ENCODE measurements at places on chromosomes 5 and 9.

DNA sequence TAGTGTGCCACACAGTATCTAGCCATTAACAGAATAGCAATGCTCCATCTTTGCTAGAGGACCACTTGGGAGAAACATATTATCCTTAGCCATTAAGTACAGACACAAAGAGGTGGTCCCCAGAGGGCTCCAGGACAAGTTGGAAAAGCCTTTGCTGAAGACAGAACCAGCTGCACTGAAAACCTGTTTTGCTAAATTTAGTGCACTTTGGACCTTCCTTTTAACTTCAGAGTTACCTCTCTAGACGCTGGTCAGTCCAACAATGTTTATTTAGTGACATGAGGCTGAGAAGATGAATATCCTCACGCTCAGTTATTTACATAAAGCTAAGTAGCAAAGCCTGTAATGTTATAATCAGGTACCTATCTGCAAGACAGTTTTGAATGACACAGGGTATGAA, 265.0 kb upstream of the ZNF608 start:
- DNase-seq = no peak

GRCh38 chr5:18113721-18114120, 479.5 kb downstream of the TAF11L14 start:
- no peak for DNase-seq

- no peak for DNase-seq
Measured at GRCh38 chr9:117739624-117740347, 35.6 kb downstream of the TLR4 start.

GRCh38 chr5:162995568-162995967, 441.8 kb upstream of the CCNG1 start:
- DNase-seq = no peak

GRCh38 chr5:139124774-139125520, 73.2 kb downstream of the SIL1 start:
- DNase-seq = no peak

DNA sequence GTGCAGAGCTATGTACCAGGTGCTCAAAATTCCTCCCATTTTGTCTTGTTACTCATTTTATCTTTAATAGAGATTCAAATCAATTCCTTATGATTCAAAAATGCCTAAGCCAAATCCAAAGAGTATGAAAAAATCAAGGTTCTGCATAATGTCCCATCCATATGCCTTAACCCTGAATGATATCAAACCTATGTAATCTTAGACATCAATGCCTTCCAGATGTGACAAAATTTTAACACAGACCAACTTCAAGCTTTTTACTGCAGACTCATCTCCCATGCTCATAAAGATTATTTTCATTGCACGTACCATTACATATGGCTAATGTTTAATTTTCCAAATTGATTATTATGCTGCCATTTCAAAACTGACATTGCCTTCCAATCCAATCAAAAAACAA, 122.4 kb downstream of the NFIB start:
- no peak for DNase-seq

- no peak for DNase-seq
Measured at GRCh38 chr5:138351056-138351455, 1.4 kb upstream of the KDM3B start.

DNA sequence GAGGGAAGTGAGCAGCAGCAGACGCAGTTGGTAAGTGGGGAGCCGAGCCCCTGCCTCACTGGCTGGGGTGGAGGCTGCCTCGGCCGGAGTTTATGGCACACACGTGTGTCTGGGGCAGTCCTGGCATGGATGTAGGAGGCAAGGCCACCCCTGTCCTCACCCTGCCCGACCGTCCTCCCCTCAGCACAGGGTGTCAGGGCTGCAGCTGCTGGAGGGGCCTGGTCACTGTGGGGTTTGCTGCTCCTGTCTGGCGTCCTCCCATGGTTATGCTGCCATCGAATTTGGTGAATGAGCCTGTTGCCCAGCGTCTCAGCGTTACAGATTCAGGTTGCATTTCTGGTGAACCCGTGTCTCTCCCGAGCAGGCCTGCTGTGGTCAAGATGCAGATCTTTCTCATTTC, 32.4 kb downstream of the CEP72 start:
- no peak for DNase-seq

DNA sequence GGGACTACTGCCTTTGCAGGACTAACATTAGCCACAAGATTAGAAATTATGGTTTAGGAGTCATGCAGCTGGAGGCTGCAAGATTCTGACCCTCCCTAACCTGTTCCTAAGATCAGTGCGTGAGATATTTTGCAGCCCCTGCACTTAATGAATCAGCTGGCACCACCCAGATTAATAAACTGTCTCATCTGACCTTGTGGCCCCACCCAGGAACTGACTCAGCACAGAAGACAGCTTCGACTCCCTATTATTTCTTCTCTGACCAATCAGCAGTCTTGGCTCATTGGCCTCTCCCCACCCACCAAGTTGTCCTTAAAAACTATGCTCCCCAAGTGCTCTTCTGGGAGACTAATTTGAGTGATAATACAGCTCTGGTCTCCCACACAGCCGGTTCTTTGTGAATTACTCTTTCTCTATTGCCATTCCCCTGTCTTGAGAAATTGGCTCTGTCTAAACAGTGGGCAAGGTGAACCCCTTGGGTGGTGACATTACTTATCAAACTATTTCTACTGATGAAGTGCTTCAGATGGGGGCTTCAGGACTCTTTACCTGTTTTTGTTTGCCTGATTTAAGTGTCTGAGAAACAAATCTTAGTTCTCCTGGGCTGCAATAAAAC, 17.0 kb downstream of the CTSL start:
- no peak for DNase-seq

- DNase-seq = no peak
Measured at GRCh38 chr9:26539867-26540493, 352.6 kb downstream of the CAAP1 start.

DNA sequence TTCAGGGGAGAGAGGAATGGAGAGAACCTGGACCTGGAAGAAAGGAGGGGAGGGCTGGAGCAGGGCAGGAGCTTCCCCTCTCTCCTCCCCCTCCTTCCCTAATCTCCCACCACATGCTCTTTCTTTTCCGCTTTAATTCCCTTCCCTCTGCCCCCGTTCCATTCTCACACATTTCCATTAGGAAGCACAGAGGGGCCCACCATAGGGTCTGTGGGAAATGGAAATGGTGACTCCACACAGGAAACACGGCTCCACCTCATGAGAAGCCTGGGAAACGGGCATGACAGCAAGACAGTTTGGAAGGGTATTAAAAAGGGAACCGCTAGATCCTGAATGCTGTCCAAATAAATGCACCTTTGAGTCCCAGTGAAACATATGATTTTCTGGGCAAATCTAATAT, 64.9 kb upstream of the ENTREP1 start:
- no peak for DNase-seq

DNA sequence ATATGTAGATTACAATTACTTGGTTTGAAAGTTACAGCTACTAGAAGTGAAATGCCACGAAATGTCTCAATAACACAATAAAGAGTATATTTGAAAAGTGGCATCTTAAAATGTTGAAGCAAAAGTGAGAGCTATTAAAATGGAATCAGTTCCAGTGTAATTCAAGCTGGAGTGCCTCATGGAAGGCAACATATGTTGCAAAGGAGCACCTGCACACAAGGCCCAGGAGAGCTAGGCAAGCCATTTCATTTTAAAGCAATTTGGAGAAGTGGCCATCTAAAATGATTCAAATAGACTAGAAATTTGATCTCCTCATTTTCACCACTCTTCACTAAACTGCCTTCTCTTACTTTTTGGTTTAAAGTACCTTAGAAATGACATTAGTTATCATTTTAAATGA, 167.8 kb downstream of the GABRB2 start:
- no peak for DNase-seq

DNA sequence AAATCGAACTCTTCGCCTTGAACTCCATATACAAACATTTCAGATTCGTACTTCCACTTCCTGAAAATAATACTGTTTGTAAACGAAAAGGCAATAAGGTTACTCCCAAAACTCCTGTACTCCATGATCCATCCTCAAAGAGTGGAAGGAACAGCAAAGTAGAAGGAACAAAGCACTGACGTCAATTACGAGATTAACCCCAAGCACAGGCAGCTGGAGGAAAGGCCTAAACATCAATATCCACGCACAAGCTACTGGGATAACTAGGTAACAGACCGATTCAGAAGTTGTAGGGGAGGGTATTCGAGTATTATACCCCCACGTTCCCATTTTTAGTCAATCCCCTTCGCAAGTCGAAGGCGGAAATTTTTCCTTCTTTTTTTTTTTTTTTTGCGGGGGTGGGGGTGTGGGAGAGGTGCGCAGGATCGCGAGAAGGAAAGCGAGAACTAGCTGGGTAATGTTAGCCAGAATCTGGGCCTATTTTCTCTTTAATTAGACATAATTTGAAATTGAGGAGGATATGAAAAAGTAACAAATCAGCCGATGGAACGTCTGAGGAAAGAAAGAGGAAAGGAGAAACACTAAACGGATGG, 909 bp downstream of the AFF4 start:
- DNase-seq = no peak

GRCh38 chr9:90432951-90433350, 209.7 kb downstream of the DIRAS2 start:
- no peak for DNase-seq

- no peak for DNase-seq
Measured at GRCh38 chr9:98329281-98329680, 73.8 kb upstream of the TBC1D2 start.

DNA sequence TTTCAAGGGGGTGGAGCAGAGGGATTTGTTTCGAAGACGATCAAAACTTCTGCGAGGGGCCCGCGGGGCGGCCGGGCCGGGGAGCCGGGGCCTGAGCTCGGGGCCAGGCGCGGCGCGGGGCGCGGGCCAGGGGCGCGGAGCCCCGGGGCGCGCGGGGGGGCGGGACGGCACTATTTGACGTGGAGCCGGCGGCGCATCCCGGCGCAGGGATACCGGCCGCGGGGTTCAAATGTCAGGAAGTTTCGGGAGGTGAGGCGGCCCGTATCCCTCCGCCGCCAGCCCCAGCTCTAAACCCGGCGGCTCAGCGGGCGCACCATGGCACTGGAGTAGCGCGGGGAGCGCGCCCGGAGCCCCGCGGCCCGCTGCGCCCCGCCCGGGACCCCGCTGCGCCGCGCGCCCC, at the start of gene LMX1B:
Gene LMX1B (plus strand): TSS at position 278 of the 400 bp plus-strand sequence. CDS start 522 bp downstream, outside the sequence.
- DNase-seq = no peak

- no peak for DNase-seq
Measured at GRCh38 chr5:126852091-126852571, 75.2 kb downstream of the LMNB1 start.

- DNase-seq = no peak
Measured at GRCh38 chr9:126490214-126490631, 123.5 kb upstream of the LMX1B start.

DNA sequence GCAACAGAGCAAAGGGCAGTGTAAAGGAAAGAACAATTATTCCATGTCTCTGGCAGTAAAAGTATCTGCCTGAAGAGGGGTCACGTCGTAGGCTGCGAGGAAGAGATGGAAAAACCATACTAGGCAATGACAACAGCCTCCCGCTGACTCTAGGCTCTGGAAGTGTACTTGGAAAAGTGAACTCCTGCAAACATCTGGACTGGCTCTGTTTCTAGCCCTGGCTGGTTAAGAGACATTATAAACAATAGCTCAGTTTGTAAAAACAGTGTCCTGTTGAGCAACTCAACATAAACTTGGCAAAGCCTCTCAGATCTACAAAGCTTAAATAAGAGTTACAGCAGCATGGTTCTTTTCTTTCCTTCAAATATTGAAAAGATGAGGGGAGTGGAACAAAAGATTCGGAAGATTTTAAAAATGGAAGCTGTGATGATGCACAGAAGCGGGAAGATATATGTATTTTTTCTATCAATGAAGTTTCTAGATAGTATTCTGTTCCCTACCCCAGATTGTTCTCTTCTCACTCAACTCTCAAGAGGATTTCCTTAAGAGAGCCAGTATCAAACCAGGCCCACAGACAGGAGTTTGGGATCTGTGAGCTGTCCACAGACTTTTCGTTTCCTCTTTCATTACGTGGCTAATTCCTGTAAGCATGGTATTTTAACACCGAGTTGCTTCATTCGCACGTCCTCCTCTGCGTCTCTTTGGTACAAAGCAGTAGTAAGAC, 79.4 kb downstream of the SPTLC1 start:
- DNase-seq = no peak

DNA sequence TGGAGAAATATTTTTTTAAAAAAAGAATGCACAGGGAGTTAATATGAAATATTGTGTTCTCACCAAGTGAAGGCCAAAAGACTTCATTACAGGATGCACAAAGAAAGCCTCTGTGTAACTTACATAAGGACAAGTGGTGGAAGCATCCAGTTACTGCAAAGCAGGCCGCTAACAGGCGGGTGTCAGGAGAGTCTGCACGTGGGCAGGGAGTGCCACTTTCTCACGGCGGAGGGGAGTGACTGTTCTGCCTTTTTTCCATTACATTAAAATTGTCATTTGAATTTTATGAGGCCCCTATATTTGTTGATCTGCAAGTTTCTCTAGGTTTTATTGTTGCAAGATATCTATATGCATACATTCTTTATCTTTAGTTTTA, 28.1 kb upstream of the SPATA31E1 start:
- DNase-seq = no peak

DNA sequence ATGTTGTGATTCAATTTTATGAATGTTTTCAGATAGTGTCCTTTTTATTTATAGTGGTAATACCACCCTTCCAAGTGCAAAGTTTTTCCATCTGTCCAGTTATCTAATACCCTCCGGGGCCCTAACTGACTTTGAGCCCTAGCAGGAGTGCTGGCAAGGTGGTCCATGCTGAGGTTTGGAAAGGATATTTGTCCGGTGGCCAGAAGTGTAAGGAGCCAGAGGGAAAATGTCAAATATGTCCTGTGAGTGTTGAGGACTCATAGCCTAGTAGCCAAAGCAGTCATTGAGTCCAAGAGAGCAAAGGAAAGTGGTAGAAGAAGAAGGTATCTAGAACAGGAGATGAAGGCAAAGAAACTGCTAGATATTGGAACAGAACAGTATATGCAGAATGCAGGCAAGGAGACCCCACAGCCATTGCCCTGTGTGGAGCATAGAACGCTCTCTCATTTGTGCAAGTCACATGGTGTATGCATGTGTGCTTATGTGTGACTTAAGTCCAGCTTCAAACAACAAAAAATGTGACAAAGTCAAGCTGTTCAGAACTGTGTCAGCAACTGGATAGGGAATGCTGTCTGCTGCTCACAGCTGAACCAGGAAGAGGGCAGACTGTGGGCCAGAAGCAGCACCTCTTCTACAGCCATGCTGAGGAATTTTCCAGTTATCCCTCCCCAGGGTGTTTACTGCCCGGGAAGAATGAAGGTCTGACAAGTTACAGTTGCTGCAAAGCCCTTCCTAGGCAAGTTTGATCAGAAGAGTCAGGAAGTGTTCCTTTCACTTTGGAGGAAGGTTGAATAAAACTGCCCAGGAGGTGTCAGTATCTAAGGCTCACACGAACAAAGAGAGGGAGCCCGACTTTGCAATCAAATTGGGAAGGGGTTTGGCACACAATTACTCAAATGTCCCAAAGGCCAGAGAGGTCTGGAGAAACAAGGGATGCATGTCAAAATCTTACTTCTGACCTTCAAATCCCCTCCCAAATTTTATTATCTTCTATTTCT, 463.3 kb upstream of the DMAC1 start:
- no peak for DNase-seq

- DNase-seq = no peak
Measured at GRCh38 chr9:98406469-98406868, 151.0 kb upstream of the TBC1D2 start.

GRCh38 chr5:52977264-52977897, 11.8 kb upstream of the ITGA2 start:
- DNase-seq = no peak

All from GM18507 (cell line).